ENCODE measurements at places on chromosomes 2 and 18. TPM values are rescaled to one million over a fixed set of nuclear protein-coding genes. Genes with fewer than 3 reads are reported as not detected.

DNA sequence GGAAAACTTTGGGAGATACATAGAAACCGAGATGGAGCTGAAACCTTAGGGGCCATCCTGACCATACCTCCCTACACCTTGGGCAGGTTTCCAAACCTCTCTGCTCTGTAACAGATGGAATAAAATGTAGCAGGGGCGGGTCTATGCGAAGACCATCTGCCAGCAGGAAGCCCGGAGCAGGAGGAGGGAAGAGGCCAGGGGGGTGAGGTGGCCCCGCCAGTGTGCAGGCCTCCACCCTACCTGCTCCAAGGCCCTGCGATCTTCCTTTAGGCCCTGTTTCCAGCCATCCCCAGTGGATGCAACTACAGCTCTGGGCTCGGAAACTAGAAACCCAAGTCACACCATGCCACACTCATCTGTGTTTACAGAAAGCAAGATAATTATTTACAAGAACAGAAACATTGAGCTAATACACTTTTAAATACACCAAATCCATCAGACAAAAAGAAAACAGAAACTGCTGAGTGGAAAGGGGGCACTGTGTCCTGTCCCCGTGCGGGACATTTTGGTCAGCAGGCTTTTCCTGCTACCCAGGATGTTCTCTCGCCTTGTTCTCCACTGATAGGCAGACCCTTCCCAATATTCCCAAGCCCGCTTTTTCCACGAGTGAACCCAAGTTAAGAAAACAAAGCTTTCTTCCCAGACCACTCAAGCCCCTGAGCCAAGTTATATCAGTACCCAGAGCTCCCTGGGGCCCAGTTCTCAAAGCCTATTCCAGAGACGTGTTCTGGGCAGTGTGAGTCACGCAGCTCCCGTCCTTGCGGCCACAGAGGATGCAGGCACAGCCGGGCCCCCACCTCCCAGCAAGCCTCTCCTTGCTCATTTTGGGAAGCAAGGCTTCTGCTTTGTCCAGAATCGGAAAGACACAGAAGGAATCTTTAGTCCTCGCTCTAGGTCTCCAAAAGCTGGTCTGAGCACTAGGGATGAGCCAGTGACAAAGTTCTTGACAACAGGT, 17.3 kb downstream of the CIB4 start:
- DNase-seq = no peak

DNA sequence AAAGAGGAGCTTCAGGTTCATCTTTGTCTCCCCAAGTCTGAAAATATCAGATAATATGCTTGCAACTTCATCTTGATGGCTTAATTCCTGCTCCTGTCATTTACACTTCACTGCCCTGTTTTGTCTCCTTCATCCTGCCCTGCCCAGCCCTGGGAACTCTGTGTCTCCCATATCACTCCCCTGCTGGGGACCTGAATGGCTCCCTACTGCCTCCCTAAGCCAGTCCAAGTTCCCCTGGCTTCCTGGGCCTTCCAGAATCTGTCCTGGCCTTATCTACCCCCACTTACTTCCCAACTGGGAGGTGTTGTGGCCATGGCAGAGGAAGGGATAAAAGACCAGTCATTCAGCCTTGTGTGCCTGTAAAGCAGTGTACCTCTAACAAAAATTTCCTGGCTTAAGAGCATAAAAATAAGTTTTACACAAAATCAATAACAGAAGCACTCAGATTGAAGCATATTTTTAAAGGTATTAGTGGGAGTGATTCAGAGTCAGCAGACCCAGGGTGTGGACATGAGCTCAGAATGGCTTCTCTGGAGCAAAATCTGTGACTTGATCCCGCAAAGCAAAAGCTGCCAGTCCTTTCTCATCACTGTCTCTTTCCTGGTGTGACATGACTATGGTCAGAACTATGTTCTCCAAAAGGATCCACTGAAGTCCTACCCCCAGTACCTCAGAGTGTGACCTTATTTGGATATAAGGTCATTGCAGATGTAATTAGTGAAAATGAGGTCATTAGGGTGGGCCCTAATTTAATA, 59.1 kb downstream of the INO80C start:
- no peak for DNase-seq

The TNFAIP6 gene
- total RNA-seq = 1.4 TPM

The ICA1L gene
- total RNA-seq = 8.9 TPM
